ENCODE measurements at places on chromosomes 7 and 10.

DNA sequence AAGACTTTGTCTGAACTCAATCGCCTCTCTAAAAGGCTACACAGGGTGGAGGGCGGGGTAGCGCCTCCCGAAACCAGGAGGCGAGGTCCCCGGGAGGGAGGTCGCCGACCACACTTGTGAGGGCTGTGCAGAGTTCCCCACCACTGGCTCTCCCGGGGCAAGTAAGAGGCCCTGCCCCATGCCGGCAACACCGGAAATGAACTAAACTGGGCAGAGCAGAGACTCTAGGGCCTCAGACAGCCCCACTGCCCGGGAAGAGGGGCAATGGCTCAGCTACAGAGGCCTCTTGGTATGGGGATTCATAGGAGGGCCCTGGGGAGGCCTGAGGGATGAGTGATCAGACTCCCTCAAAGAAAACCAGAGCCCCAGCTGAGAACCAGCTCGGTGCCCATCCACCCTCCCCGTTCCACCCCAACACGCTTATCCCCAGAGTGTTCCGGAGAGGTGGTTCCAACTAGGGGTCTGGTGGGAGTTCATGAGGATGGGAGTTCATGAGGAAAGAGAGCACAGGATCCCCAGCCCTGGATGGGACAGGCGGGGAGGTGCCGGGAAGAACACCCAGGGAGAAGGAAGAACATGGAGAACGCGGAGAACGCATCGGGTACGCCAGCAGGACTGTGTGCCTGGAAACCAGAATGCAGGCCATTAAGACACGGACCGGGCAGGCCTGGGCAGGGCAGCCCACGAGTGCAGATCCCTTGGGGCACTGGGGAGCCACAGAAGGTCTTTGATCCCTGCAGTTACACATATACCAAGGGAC, 89.4 kb upstream of the MYL10 start:
- peak; percentile 34 for DNase-seq

DNA sequence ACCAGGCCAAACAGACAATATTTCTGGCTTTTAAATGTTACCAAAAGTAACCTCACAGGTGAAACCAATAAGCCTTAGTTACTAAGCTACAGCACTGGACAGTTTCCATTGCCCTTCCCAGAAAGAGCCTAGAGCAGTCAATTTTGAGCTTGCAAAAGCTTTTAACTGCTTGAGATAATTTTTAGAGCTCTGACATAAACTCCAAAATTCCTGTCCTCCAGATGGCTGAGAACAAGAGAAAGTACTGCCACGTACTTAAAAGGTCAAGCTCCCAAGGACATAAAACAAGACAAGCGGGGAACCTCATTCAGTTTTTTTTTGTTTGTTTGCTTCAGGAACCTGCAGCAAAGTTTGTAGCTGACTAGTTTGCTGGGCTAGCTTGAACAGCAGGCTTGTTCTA, 54.1 kb downstream of the BBS9 start:
- DNase-seq, result no peak

GRCh38 chr10:75388082-75388481, 13.5 kb downstream of the ZNF503 start:
- DNase-seq, result no peak

DNA sequence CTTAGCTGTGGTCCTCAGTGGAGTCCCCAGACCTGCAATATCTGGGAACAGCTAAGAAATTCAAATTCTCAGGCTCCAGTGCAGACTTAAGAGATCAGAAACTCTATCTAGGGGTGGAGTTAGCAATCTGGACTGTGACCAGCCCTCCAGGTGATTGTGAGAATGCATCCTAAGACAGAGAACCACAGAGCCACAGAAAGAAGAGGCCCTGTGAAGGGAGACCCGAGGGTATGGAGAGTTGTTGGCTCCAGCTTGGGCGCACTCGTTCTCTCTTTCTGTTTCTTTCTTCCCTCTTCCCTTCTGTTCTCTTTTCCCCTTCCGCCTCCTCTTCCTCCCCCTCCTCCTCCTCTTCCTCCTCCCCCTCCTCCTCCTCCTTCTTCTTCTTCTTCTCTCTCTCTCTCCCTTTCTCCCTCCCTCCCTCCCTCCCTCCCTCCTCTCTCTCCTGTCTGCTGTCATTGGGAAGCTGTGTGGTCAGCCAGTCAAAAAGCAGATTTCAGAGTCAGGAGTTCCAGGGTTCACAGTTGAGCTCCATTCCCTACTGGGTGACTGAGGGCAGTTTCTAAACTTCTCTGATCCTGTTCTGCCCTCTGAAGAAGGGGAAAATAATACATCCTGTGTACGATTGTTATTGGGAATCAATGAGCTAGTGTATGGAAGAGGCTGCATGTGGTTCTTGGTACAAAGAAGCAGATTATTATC, 62.1 kb upstream of the STEAP1B start:
- no peak for DNase-seq

GRCh38 chr7:157017149-157017548, 6.7 kb upstream of the MNX1 start:
- DNase-seq, result no peak

GRCh38 chr7:133119067-133119466, 37.2 kb upstream of the CHCHD3 start:
- DNase-seq, result no peak

DNA sequence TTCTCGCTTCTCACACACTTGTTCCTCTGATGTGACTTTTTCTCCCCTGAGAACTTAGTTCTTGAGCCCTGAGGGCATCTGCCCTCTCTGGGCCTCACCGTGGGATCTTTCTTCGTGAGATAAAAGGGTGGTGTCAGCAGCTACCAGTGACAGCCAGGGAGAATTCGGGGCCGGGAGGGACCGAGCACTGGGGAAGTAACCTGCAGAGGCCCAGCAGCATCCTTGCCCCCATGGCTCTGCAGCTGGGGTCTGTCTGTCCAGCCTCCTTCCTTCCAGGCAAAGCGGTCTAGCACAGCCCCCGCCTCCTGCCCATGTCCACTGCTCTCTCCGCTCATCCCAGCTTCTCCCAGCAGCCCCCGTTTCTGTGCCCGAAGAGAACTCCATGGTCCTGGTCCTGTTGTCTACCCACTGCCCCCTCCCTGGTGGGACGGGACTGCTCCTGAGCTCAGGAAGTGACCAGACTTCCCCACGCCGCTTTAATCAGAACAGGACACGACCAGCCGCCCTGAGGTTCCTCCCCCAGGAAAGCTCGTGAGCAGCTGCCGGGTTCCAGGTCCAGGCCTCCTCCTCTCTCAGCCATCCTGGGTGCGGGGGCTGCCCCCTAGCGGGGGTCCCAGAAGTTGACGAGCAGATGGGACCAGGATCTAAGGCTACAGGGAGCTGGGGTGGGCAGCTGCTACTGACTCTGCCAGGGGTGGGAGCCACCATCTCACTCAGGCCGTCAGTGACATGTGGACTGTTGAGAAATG, 187.5 kb downstream of the WDR37 start:
- DNase-seq, result no peak

DNA sequence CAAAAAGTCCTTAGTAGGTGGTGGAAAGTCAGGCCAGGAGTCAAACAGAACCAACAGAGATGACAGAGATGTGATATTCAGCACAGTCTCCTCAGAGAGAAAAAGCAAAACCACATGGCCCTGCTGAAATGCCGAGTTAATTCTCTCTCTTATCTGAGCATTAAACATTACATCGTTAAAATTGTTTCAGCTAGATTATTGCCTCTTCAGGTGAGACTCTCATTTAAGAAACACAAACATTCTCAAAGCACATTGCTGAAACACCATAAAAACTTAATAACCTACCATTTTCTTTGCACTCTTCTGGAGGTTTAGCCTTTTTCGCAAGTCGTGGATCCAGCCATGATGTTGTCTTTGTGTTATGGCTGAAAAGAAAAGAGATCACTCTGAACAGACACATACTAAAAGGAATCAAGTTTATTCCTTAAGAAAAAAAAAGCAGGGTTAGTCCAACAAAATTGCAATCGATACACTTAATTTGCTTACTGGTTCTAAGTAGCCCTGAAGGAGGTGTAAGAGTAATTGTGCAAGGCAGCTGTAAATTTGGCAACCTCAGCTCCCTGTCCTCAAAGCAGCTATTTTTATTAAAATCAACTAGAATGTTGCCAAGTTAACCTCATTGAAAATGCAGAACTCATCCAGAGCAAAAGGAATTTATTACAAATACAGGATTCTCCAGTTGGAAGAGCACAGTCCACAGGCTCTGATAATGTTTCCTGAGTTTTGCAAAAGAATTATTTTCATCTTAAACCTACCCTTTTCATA, 691.1 kb downstream of the PHTF2 start:
- DNase-seq, result no peak

GRCh38 chr10:324593-324992, 189.3 kb downstream of the ZMYND11 start:
- no peak for DNase-seq

DNA sequence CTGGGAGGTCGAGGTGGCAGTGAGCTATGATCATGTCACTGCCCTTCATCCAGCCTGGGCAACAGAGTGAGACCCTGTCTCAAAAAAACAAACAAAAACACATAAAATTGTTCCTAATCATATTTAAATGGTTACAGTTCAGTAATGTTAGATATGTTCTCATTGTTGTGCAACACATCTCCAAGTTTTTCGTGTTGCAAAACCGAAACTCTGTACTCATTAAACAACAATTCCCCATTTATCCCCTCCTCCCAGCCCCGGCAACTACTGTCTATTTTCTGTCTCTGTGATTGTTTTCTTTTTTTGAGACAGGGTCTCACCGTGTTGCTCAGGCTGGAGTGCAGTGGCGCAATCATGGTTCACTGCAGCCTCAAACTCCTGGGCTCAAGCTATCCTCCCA, 16.1 kb upstream of the PRXL2A start:
- no peak for DNase-seq

DNA sequence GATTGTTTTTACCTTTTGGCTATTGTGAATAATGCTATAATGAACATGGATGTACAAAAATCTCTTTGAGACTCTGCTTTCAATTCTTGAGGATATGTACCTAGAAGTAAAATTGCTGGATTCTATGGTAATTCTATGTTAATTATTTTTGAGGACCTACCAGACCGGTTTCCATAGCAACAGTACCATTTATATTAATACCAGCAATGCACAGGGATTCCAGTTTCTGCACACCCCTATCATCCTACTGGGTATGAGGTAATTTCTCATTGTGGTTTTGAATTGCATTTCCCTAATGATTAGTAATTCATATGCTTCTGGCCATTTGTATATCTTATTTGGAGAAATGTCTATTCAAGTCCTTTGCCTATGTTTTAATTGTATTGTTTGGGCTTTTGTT, 9.9 kb upstream of the PPP1R9A start:
- DNase-seq, result no peak

- DNase-seq, result no peak
These were observed 200.4 kb upstream of the NFE2L3 start for GRCh38 chr7:25951414-25952260.

DNA sequence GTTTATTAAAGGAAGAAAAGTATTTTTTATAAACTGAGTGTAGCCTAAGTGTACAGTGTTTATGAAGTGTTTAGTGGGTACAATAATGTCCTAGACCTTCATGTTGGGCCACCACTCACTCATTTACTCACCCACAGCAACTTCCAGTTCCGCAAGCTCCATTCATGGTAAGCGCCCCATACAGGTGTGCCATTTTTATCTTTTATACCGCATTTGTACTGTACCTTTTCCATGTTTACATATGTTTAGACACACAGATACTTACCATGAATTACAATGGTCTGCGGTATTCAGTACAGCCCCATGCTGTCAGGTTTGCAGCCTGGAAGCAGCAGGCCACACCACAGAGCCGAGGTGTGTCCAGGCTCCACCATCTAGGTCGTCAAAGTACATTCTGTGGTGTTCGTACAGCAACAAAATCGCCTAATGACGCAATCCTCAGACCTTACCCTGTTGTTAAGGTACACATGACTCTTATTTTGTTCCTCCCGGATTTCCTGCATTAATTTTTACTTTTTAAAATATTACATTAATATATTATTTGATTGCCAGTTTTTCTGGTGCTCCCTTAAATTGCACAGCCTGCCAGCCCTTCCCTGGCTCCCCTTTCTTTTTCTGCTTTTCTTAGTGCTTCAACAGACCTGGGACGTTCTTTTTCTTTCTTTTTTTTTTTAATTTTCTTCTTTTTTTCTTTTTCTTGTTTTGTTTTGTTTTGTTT, 881 bp upstream of the SSBP1 start:
- peak; percentile 18 for DNase-seq

GRCh38 chr7:157686285-157686894, 349.6 kb downstream of the DNAJB6 start:
- DNase-seq, result no peak

DNA sequence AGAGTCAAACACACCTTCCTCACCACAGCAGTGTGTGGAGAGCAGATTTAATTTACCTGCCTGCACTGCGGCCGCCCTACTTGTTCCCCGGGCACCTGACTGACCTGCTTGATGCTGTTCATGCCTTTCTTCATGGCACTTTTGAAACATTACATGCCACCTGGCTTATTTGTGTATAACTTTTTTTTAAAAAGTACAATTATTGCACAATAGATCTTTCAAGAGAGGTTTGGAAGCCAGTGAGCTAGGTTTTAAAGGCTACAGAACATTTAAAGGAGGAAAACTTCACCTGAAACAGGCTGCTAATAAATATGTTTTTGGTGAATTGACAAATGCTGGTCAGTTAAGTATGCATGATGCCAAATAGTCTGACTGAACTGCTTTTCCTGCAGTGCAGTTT, 33.1 kb downstream of the SLC18A2 start:
- DNase-seq, result no peak

DNA sequence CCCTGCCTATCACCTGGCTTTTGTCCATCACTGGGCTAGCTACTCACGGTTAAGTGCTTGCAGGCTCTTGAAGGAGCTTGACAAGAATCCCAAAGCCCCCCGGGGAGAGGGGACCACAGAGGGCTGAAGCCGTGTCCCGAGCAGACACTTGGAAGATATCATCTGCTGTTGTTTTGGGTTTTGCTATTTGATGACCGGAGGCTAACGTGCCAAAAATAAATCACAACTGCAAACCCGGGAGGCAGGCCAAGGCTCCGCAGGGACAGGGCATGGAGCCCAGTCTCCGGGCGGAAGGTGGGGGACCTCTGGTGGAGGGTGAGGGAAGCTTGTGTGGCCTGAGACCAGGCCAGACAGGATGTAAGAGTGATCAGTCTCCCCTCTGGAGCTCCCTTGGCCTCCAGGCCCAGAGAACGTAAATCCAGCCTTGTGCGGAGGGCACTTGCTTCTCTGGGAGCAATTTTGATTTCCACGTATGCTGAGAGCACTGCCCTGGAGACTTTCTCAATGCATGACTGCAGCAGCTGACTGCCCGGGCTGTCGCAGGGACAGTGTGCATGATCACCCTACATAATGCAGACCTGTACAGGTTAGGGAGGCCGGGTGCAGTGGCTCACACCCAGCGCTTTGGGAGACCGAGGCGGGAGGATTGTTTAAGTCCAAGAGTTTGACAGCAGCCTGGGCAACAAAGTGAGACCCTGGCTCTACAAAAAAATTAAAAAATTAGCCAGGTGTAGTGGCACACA, at the start of gene PHKG1:
Gene PHKG1 (minus strand): TSS at position 164 of the 743 bp plus-strand sequence. CDS start 4,011 bp downstream, outside the sequence.
- no peak for DNase-seq

DNA sequence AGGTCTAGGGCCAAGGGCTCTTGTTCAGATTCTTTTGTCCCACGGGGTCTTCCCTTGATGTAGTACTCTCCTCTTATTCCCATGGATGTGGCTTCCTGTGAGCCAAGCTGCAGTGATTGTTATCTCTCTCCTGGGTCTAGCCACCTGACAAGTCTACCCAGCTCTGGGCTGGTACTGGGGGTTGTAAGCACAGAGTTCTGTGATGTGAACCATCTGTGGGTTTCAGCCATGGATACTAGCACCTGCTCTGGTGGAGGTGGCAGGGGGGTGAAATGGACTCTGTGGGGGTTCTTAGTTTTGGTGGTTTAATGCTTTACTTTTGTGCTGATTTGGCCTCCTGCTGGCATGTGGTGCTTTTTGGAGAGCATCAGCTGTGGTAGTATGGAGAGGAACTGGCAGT, 350.8 kb downstream of the DNAJB9 start:
- DNase-seq, result no peak

- no peak for DNase-seq
These were observed 98.1 kb downstream of the ADD3 start for GRCh38 chr10:110105873-110106272.

Measured in CD4-positive, alpha-beta T cell treated with Interferon gamma for 1 hour (primary cell).